Suppressor macrophage treated with lipopolysaccharide for 1 hour (primary cell): ENCODE measurements at places on chromosomes 1 and 21.

GRCh38 chr1:153856763-153857162 lies 66.0 kb downstream of the GATAD2B start:
- no peak for DNase-seq

GRCh38 chr1:159431904-159432303 lies at the start of gene OR10J4:
Gene OR10J4 (plus strand): TSS chr1:159432204.
- no peak for DNase-seq

GRCh38 chr1:51506537-51506936 lies 12.5 kb downstream of the EPS15 start:
- DNase-seq = no peak

- no peak for DNase-seq
Observed at GRCh38 chr21:44295163-44295573, 4.7 kb upstream of the PFKL start.

- no peak for DNase-seq
Observed at GRCh38 chr1:111511370-111511769, 7.9 kb upstream of the ADORA3 start.

- DNase-seq = no peak
Observed at GRCh38 chr1:154616659-154617345, 8.8 kb upstream of the ADAR start.

DNA sequence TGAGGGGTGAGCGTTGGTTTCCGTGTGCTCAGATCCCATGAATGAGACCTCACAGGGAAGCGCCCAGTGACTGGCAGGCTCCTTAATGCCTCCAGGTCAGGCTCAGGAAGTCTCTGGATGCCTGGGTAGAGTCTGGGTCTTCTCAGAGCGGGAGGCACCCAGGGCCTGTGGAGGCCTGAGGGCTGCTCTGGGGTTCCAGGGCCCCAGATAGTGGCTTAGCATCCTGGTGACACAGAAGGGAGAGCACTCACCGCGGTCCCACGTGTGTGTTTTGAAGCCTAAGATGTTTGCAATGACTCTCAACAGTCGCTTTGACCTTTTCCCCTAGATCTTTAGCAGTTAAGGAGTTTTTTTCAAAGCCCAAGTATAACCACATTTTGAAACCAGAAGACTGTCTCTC lies 25.0 kb downstream of the PRMT2 start:
- no peak for DNase-seq

DNA sequence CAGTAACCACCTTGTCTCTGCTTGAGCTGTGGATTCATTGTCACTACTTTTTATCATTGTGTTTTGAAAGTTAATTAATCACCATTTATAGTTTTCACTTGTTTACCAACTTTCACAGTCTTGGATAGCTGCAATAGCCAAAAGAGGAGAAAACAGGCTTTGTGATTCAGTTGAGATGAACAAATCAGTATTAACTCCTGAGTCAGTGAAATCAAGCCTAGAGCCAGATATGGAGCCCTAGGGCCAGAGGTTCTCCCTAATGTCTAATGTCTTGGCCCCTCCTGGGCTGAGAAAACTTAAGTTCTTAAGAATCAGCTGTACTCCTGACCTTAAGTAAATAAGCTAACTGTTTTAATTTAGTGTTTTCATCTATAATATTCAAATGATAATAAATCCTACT lies 228.8 kb downstream of the DNM3 start:
- no peak for DNase-seq

DNA sequence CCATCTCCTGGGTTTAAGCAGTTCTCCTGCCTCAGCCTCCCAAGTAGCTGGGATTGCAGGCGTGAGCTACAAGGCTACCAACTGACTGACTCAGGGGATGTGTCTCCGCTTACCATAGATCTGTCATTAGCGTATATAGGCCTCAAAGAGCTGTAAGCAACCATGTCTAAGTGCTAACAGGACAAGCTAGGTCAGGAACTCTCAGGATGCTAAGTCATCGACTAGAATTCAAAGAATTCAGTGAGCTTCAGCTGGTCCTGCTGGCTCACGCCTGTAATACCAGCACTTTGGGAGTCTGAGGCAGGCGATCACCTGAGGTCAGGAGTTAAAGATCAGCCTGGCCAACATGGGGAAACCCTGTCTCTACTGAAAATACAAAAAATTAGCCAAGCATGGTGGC lies 29.5 kb downstream of the CAPN2 start:
- no peak for DNase-seq

GRCh38 chr1:234484218-234484617 lies 5.2 kb upstream of the TARBP1 start:
- DNase-seq = no peak

GRCh38 chr1:114821978-114822377 lies 32.7 kb upstream of the SYCP1 start:
- no peak for DNase-seq

DNA sequence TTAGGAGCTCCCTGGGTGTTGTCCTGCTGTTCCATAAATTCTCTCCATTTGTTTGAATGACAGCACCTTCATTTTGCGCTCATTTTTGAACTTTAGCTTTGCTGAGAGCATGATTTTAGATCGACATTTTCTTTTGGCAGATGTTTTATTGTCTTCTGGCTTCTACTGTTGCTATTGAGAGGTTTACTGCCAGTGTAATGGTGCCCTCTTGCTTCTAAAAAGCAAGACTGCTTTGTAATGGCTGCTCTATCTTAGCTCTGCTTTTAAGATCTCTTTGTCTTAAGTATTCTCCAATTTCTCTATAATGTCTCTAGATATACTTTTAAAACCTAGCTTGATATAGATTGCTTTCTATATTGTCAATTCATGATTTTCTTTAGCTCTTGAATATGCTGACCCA lies 27.8 kb downstream of the THEM4 start:
- DNase-seq = no peak
